Left lung (tissue), 14 donors: ENCODE measurements at places on chromosomes 7 and 10. TPM values are rescaled to one million over a fixed set of nuclear protein-coding genes. Genes with fewer than 3 reads are reported as not detected.

- DNase-seq: no peak
These were observed 132.7 kb upstream of the HGF start for GRCh38 chr7:81902536-81902935.

TBXAS1 gene
- 10.1 TPM for polyA plus RNA-seq

DNA sequence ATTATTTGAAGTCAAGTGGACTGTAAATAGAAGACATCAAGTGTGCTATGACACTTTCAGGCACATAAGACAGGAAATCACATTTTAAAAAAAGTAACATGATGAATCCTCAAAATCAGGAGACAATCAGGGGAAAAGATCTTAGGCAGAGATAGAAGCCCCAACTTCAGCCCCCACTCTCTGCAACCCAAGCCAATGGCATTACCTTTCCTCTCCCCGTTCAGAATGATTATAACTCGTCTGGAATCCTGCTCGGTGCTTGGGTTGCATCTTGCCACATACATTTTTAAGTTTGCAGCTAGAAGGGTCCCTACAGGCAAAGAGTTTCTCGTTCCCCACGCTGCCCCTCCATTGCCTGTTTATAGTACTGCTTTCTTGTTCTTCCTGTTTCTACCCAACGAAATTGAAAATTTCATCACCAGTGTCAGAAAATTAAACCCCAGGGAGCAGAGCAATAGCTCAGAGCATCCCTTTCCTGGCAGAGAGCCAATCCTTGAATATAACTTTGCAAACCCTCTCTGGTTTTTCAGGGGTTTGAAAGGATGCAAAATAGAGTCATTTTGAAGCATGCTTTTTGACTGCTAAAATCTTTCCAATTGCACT lies 260.5 kb upstream of the AOAH start:
- DNase-seq: no peak

GRCh38 chr10:9097991-9098306 lies 1043.5 kb downstream of the GATA3 start:
- no peak for DNase-seq

- DNase-seq: no peak
These were observed 192.7 kb downstream of the MLLT10 start for GRCh38 chr10:21726601-21727225.

GRCh38 chr10:97782455-97783228 lies 10.8 kb upstream of the SFRP5 start:
- DNase-seq: no peak

AFAP1L2 gene
- polyA plus RNA-seq: 35.3 TPM
